A549 treated with Mapracorat at 1 μM for 4 hours (cell line): ENCODE measurements at places on chromosomes 16 and 17. TPM values are rescaled to one million over a fixed set of nuclear protein-coding genes. Genes with fewer than 3 reads are reported as not detected.

NPTX1 gene
- total RNA-seq = 120 to 209 TPM (median 169 TPM) in 5 replicates

MLX gene
- total RNA-seq = 56.9 to 68.0 TPM (median 64.9 TPM) in 5 replicates

ADORA2B gene
- 9.0 to 17.0 TPM (median 14.9 TPM) in 5 replicates for total RNA-seq

UTS2R gene
- not detected in 5 replicates for total RNA-seq

IGF2BP1 gene
- 52.4 to 90.0 TPM (median 78.0 TPM) in 5 replicates for total RNA-seq

FBXO39 gene
- total RNA-seq = not detected in 5 replicates

CRYM gene
- 1.9 to 2.3 TPM (median 2.1 TPM) in 5 replicates for total RNA-seq

CD300E gene
- not detected in 5 replicates for total RNA-seq

C17orf78 gene
- total RNA-seq = not detected in 5 replicates

CALB2 gene
- total RNA-seq = 4.5 to 8.0 TPM (median 5.4 TPM) in 5 replicates

KRT16 gene
- 0.62 to 1.2 TPM (median 1.0 TPM) in 5 replicates for total RNA-seq

CCT6B gene
- 1.4 to 2.0 TPM (median 1.6 TPM) in 5 replicates for total RNA-seq

PRPSAP2 gene
- total RNA-seq = 40.2 to 43.6 TPM (median 42.3 TPM) in 5 replicates

DNAH2 gene
- 0.01 to 0.02 TPM (median 0.01 TPM) in 4 of 5 replicates, not detected in the other for total RNA-seq

MT1A gene
- 20.9 to 34.1 TPM (median 28.8 TPM) in 5 replicates for total RNA-seq

KRTAP9-2 gene
- total RNA-seq = not detected in 5 replicates

CDYL2 gene
- total RNA-seq = 0.46 to 0.92 TPM (median 0.53 TPM) in 5 replicates

GSDMA gene
- not detected in 5 replicates for total RNA-seq

NOG gene
- 0.78 to 1.4 TPM (median 1.1 TPM) in 5 replicates for total RNA-seq

MPRIP gene
- 226 to 367 TPM (median 349 TPM) in 5 replicates for total RNA-seq

FBXW10B gene
- 1.4 to 4.6 TPM (median 2.3 TPM) in 5 replicates for total RNA-seq

TACO1 gene
- total RNA-seq = 53.8 to 55.4 TPM (median 54.8 TPM) in 5 replicates
